Thymus (tissue), 14 donors: ENCODE measurements at places on chromosomes 11 and 22. TPM values are rescaled to one million over a fixed set of nuclear protein-coding genes. Genes with fewer than 3 reads are reported as not detected.
A peak's percentile ranks its signal among the peaks of the same experiment; 100 is the strongest.

GGTLC2 gene
- not detected for total RNA-seq

PHRF1 gene
- total RNA-seq, result 17.0 TPM

USH1C gene
- total RNA-seq, result 0.24 TPM

CALCA gene
- total RNA-seq, result 0.61 TPM

TRIM5 gene
- 17.6 TPM for total RNA-seq

HEPN1 gene
- not detected for total RNA-seq

RASSF10 gene
- total RNA-seq, result 2.8 TPM

SYCE3 gene
- 0.19 TPM for total RNA-seq

TYR gene
- not detected for total RNA-seq

SERPING1 gene
- total RNA-seq, result 9.8 TPM

OR8D2 gene
- not detected for total RNA-seq

OR2AG1 gene
- not detected for total RNA-seq

OR8D1 gene
- not detected for total RNA-seq

BLID gene
- total RNA-seq, result 0.71 TPM

PDGFD gene
- 1.3 TPM for total RNA-seq

GAL3ST1 gene
- 0.09 TPM for total RNA-seq

CNIH2 gene
- total RNA-seq, result 1.6 TPM

VWCE gene
- 2.4 TPM for total RNA-seq

SCARF2 gene
- total RNA-seq, result 0.38 TPM

OR8D4 gene
- total RNA-seq, result not detected

ACTN3 gene
- total RNA-seq, result 0.05 TPM

NARS2 gene
- total RNA-seq, result 25.0 TPM

MUC5AC gene
- 0.05 TPM for total RNA-seq

ACRV1 gene
- total RNA-seq, result not detected

GRCh38 chr22:35023692-35024363, 42.1 kb upstream of the ISX start:
- H3K27ac ChIP-seq, result no peak overlapping the region
- no peak overlapping the region for H3K4me3 ChIP-seq
- peak; percentile 30 for DNase-seq
- H3K4me1 ChIP-seq, result no peaks in the 10 kb centered on the region
- no peaks in the 10 kb centered on the region for H3K36me3 ChIP-seq

DNA sequence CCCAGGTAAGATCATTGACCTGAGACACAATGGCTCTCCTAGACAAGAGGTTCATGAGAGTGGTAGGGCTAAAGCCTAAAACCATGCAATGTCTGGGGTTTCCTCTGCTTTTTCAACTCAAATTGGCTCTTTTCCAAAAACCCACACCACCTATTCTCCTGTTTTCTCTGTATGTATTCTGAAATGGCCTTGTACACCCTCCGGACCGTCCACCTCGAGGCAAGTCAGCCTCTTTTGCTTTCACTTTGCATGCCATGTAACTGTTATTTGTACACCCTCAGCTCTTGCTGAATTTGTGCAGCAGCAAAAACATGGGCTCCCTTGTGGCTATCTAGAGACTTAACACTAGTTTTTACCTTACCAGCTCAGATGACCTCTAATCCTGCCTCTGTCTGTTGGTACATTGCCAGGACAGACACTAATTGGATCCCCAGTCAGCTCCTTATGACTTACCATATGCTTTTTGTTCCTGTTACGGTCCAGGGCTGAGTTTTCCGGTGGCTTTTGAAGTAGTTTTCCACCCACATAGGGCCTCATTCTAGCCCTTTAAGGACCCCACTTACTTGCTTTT, 288.0 kb downstream of the SBF2 start:
- no peaks in the 10 kb centered on the region for H3K4me1 ChIP-seq
- no peaks in the 10 kb centered on the region for H3K36me3 ChIP-seq
- DNase-seq, result no peak
- H3K27me3 ChIP-seq, result no peaks in the 10 kb centered on the region
- H3K4me3 ChIP-seq, result no peak overlapping the region

DNA sequence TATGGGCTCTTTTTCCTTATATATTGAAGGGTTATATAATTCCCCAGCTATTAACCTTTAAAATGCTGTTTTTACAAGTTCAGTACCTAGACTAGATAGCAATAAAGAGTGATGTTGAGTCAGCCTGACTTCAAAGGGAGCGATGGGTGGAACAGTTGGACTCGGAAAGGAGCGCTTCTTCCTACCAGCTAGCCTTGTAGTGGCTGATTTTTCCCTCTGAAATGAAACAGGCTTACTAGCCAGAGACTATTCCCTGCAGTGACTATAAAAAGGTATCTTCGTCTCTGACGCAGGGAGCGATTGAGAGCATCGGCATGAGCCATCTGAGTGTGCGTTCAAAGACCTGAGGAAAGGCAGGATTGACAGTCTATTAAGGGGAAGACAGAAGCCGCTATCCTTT, 66.0 kb upstream of the GRAMD1B start:
- no peak for DNase-seq
- peaks cover 46% of the 10 kb centered on the region for H3K4me1 ChIP-seq
- H3K27ac ChIP-seq, result no peak overlapping the region
- H3K36me3 ChIP-seq, result no peaks in the 10 kb centered on the region
- H3K27me3 ChIP-seq, result no peaks in the 10 kb centered on the region
- no peak overlapping the region for H3K4me3 ChIP-seq

- H3K27me3 ChIP-seq, result no peaks in the 10 kb centered on the region
- H3K36me3 ChIP-seq, result no peaks in the 10 kb centered on the region
- H3K4me1 ChIP-seq, result no peaks in the 10 kb centered on the region
- H3K27ac ChIP-seq, result no peak overlapping the region
- H3K4me3 ChIP-seq, result no peak overlapping the region
- no peak for DNase-seq
These were observed 28.8 kb upstream of the CHORDC1 start for GRCh38 chr11:90251599-90251998.

DNA sequence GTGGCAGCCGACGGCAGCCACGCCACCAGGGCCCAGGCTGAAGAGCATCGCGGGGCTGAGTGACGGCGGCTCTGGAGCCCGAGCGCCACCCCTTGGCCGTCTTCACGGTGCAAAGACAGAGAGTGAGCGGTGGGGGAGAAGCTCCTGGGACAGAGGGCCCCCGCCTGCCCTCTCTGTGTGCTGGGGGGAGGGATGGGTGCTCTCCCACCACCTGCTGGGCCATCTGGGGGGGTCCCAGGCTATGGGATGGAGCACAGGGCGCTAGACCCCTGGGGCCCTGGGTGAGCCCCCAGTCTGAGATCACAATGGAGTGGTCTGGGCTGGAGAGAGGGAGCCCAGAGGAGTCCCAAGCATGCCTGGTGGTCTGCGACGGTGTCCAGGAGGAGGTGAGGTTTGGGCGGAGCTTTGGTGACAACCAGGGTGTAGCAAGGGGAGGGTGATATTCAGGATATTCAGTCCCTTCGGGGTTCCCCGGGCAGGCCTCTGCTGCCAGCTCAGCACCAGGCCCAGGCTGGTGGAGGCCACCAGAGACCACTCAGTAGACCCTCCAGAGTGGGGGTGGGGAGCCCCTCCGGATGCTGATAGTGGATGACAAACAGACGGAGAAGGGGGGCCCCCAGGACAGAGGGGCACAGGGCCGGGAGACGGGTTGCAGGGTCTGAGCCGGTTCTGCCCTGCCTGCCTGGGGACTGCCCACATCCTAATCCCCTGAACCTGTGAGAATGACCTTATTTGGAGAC, 78.1 kb upstream of the PRR5 start:
- H3K27ac ChIP-seq, result no peak overlapping the region
- H3K4me1 ChIP-seq, result peaks cover 38% of the 10 kb centered on the region
- H3K4me3 ChIP-seq, result no peak overlapping the region
- no peaks in the 10 kb centered on the region for H3K27me3 ChIP-seq

DNA sequence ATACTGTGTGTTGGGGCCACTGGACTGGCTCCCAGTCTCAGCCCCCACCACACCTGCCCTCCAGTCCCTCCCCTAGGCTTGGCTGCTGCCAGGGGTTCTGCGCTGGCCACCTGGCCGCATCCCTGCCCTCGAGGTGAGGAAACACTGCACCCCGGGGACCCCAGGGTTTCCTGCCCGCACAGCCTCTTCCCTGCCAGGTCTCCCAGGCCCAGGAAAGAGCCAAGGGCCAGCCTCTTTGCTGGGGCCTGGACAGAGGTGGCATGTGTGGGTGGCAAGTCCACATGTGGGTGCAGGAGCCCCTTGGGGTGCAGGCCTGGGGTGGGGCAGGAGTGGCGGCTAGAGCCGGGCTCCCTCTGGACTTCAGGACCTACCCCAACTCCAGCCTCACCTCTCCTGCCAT, 2.5 kb downstream of the EPS8L2 start:
- H3K27me3 ChIP-seq, result peaks cover 41% of the 10 kb centered on the region
- H3K4me3 ChIP-seq, result no peak overlapping the region
- H3K4me1 ChIP-seq, result no peaks in the 10 kb centered on the region
- no peak for DNase-seq

- H3K27me3 ChIP-seq, result no peaks in the 10 kb centered on the region
- H3K4me1 ChIP-seq, result no peaks in the 10 kb centered on the region
These were observed 114.4 kb downstream of the MPPED1 start for GRCh38 chr22:43526117-43526655.

- no peak for DNase-seq
- H3K4me3 ChIP-seq, result no peak overlapping the region
- H3K27ac ChIP-seq, result no peak overlapping the region
- H3K4me1 ChIP-seq, result no peaks in the 10 kb centered on the region
These were observed 38.8 kb downstream of the SLC1A2 start for GRCh38 chr11:35380603-35381002.

DNA sequence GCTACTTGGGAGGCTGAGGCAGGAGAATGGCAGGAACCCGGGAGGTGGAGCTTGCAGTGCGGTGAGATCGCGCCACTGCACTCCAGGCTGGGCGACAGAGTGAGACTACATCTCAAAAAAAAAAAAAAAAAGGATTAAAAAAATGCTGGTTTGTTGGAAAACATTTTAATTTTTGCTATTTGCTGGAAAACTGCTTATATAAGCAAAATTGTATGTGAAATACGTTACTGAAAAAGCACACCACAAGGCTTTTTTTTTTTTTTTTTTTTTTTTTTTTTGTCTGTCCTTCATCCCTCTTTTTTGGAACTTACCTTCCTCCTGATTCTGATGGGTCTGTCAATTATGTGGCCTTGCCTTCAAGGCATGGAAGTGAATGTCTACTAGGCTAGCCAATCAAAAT, 40.8 kb downstream of the DCDC1 start:
- no peak overlapping the region for H3K4me3 ChIP-seq
- no peaks in the 10 kb centered on the region for H3K36me3 ChIP-seq
- H3K27ac ChIP-seq, result no peak overlapping the region
- no peaks in the 10 kb centered on the region for H3K27me3 ChIP-seq

- peaks cover 12% of the 10 kb centered on the region for H3K4me1 ChIP-seq
- H3K27me3 ChIP-seq, result no peaks in the 10 kb centered on the region
- H3K36me3 ChIP-seq, result no peaks in the 10 kb centered on the region
- peak; percentile 66 for DNase-seq
- H3K27ac ChIP-seq, result no peak overlapping the region
These were observed 106.4 kb downstream of the SERGEF start for GRCh38 chr11:17906436-17906835.

- H3K27ac ChIP-seq, result no peak overlapping the region
- H3K27me3 ChIP-seq, result no peaks in the 10 kb centered on the region
- no peaks in the 10 kb centered on the region for H3K4me1 ChIP-seq
- no peak overlapping the region for H3K4me3 ChIP-seq
- no peak for DNase-seq
- H3K36me3 ChIP-seq, result no peaks in the 10 kb centered on the region
These were observed 176.1 kb upstream of the NCAM1 start for GRCh38 chr11:112785149-112785548.

DNA sequence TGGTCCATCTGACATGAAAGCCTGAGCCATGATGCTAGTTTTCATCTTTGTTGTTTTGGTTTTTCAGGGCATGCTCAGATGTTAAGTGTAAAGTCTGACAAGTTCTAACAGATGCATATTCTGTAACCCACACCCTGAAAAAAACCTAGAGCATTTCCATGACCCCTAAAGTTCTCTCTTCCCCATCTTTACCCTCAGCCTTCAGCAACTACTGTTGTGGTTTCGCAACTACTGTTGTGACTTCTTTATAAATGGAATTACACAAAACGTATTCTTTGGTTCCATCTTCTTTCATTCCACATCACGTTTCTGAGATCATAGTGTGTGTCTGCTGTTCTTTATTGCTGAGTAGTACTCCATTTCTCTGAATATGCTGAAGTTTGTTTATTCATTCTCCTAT, 65.1 kb upstream of the LDLRAD3 start:
- no peak overlapping the region for H3K27ac ChIP-seq
- no peak for DNase-seq
- H3K27me3 ChIP-seq, result no peaks in the 10 kb centered on the region
- H3K4me3 ChIP-seq, result no peak overlapping the region
- H3K36me3 ChIP-seq, result no peaks in the 10 kb centered on the region
- no peaks in the 10 kb centered on the region for H3K4me1 ChIP-seq

DNA sequence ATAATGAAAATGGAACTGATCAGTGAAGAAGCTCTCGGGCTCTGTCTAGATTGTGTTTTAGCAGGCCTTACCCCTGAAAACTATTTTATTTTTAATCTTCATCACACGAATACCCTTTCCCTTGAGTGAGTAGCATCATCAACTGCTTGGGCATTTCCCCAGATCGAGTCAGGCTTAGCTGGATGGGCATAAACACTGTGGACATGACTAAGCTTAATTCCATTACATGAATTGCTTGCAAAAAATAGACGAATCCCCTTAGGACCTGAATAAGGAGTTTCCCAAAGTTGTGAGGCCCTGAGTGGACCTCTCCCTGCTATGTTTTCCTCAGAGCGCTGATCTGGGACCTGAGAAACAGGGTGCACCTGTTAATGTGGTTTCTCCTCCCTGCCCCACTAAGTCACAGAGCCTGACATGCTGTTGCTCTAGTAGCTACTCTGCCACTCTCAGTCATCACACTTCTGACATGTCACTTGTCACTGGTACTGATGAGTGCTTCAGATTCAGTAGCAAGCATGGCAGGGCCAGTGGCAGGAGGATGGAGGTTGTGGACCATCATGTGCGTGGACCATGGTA, 53.5 kb downstream of the ENDOD1 start:
- no peaks in the 10 kb centered on the region for H3K4me1 ChIP-seq
- peaks cover 3% of the 10 kb centered on the region for H3K27me3 ChIP-seq
- H3K36me3 ChIP-seq, result no peaks in the 10 kb centered on the region
- H3K4me3 ChIP-seq, result no peak overlapping the region
- H3K27ac ChIP-seq, result no peak overlapping the region
- DNase-seq, result no peak

DNA sequence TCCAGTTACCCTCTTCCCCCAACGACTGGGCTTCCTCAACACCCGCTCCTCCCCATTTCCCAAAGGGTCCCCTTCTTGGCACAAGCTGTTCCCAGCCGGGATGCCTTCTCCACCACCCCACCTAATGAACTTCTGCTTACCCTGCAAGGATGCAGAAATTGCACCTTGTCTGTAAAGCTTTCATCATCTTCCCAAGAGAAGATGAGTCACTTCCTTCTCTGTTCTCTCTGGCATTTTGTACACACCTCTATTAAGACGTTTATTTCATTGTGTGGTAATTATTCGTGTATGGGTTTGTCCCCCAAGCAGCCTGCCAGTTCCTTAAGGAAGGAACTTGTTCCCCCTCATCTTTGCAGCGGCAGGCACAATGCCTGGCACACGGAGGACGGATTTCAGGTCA, 351.1 kb downstream of the CADM1 start:
- no peak for DNase-seq
- H3K27ac ChIP-seq, result no peak overlapping the region
- H3K4me1 ChIP-seq, result no peaks in the 10 kb centered on the region
- no peak overlapping the region for H3K4me3 ChIP-seq
